HFFc6 (cell line): ENCODE measurements at places on chromosomes 1 and 21. TPM values are rescaled to one million over a fixed set of nuclear protein-coding genes. Genes with fewer than 3 reads are reported as not detected.

- DNase-seq = no peak
- no peaks in the 10 kb centered on the region for H3K27me3 ChIP-seq
- no peak overlapping the region for H3K4me3 ChIP-seq
- H3K27ac ChIP-seq = no peak overlapping the region
- H3K36me3 ChIP-seq = no peaks in the 10 kb centered on the region
Observed at GRCh38 chr1:96020378-96020777, 701.2 kb upstream of the PTBP2 start.

The PTPN7 gene
- total RNA-seq = not detected in 3 replicates

DNA sequence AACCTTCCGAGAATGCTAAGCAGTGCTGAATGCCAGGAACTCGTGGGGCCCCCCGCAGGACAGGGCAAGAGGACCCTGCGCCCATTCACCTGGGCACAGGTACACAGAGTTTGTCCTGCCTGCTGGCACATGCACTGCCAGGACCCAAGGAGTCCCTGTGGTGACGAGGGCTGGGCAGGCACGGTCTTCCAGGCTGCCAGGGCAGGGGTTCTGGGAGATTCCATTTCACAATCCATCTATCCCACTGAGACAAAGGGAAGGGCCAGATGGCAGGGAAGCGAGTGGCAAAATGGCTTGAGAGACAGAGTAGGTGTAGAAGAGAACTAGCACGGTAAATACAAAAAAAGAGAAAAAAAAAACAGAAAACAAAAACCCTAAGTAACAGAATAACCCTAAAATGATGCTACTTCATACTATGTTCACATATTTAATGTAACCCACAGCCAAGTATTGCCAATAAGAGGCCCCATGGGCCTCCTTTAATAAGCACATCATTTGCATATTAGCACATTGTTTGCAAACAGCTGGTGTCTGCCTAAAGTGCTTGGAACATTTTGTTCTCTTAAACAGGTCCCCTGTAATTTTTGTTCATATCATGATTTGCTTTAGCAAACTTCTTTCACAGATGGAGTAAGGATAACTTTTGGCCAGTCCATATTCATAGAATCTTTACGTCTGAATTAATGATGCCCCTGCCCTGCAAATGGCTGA, 83.8 kb downstream of the STUM start:
- DNase-seq = no peak
- H3K4me3 ChIP-seq = no peak overlapping the region
- peaks cover 19% of the 10 kb centered on the region for H3K27me3 ChIP-seq
- H3K27ac ChIP-seq = no peak overlapping the region

The OLFML3 gene
- total RNA-seq = 65.4 to 126 TPM (median 79.2 TPM) in 3 replicates

- DNase-seq = no peak
- H3K27me3 ChIP-seq = peaks cover 52% of the 10 kb centered on the region
- no peak overlapping the region for H3K27ac ChIP-seq
- no peaks in the 10 kb centered on the region for H3K36me3 ChIP-seq
Observed at GRCh38 chr1:117633936-117634335, 28.1 kb downstream of the TENT5C start.

The NES gene
- 114 to 120 TPM (median 117 TPM) in 3 replicates for total RNA-seq
